Mucosa of gallbladder (tissue), 1 donor: ENCODE measurements at places on chromosomes 1 and 21. TPM values are rescaled to one million over a fixed set of nuclear protein-coding genes. Genes with fewer than 3 reads are reported as not detected.

Gene SELL
- total RNA-seq, result 5.6 TPM

Gene ALX3
- not detected for total RNA-seq

Gene PGLYRP4
- total RNA-seq, result not detected

Gene WASF2
- total RNA-seq, result 124 TPM

DNA sequence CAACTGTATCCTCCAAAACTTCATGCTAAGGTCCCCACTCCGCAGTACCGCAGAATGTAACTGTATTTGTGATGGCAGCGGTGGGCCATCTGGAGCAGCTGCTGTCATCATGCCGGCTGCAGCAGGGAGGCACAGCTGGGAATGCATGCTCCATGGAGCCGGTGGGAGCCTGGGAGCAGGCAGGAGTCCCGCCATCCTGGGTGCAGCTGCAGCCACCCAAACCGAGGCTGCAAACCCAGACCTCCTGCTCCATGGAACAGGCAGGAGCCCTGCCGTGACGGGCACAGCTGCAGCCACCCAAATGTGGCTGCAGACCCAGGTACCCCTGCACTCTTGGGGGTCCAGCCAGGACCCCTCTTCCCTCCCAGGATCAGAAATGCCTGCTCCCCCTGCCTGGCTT, 80.3 kb downstream of the SCMH1 start:
- DNase-seq, result no peak

- no peak for DNase-seq
Observed at GRCh38 chr1:30747033-30748008, 10.3 kb downstream of the LAPTM5 start.

- no peak for DNase-seq
Observed at GRCh38 chr1:85343213-85343611, 66.8 kb upstream of the BCL10 start.

DNA sequence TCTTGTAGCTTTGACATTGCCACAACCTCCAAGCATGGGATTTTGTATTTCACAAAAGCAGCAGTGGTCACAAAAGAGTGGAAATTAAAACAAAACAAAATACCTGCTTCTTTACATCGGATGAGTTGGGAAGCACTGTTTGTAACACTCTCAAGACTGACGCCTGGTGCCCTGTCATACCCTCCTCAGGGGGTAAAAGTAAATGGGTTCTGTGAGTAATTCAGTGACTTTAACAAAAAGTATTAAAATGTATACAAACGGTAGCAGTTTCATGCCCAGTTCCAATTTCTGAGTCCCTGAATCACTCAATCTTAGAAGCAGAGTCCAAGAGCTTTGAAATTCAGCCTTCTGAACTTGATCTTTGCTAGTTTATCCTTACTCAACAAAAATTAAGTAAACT, 152.5 kb downstream of the TIAM1 start:
- DNase-seq, result no peak

- DNase-seq, result no peak
Observed at GRCh38 chr1:216184126-216184680, 239.0 kb downstream of the USH2A start.

- no peak for DNase-seq
Observed at GRCh38 chr21:32955311-32956060, 70.2 kb upstream of the OLIG2 start.

GRCh38 chr1:8152731-8153702, 126.9 kb upstream of the ERRFI1 start:
- no peak for DNase-seq

DNA sequence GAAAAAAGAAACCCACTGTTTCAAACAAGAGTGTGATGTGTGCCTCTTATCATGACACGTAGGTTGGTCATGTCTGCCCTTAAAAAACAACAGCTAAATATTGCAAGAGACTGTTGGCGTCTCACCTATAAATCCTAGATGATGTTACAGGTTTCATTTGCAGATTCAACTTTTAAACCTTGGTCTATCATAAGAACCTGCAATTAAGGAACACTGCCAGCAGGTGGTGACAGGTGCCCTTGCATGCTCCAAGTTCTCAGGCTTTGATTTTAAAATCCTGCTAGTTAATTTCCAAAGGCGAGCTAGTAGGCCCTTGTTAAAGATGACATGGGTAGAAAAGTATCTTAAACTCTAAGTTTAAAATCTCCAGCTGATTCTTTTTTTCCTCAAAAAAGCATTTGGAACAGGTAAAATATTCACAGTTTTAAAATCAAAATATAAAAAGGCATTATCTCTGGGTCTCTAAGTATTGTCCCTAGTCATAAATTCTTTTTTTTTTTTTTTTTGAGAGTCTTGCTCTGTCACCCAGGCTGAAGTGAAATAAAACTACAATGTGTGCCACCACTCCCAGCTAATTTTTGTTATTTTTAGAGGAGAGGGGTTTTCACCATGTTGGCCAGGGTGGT, 39.1 kb downstream of the CLSTN1 start:
- DNase-seq, result peak; percentile 64

DNA sequence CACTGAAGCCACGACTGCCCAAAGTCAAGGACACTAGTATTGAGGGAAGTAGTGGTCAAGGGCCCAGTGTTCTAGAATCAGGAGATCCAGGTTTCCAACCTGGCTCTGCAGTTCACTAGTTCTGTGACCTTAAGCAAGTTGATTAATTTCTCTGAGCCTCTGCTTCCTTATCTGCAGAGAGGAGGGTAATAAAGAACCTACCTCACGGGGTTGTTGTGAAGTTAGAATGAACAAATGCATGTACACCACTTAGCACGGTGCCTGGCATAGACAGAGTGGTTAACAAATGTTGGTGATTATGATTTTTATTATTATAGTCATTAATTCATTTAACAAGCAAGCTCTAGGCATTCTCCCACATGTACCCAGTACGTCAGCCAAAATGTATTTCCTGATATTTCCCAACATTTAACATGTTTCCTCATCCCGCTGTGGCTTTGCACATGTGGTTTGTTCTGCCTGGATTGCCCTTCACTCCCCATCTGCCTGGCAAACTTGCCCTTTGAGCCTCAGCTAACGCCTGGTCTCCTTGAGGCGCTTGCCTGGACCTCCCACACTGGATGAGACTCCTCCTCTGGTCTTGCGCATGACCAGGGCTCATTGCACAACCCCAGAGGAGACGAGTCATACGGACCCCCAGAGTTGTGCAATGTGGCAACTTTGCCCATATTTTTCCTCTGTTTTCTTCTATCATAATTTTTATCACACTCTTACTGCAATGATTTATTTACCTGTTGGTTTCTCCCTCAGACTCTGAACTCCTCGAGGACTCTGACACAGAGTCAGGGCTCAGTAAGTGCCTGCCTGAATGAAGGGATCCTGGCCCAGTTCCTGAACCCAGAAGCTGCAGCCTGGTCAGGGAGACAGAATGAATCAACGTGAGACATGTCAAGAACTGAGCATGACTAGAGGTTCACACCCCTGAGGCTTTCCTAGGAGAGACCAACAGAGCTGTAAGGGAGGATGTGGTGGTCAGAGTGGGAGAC, 20.7 kb upstream of the MFSD2A start:
- DNase-seq, result peak; percentile 86

DNA sequence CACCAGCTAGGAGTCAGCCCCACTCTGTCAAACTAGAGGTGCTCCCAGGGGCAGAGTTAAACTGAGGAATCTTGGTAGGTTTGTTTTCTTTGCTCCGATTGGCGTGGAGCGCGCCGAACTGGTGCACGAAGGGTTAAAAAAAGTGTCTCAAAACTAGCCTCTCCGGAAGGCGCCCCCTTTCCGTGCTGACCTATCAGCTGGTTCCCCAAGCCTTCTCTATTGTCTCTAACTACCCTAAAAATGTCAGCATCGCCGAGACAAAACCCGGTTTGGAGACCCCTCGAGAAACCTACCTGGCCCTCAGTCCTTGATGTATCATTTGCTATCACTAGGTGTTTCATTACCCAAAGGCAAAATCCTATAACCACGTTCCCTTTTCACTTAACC, 2.2 kb downstream of the TGFB2 start:
- no peak for DNase-seq

- no peak for DNase-seq
Observed at GRCh38 chr1:154735061-154735803, 127.2 kb upstream of the ADAR start.

GRCh38 chr1:40390857-40391256, 17.3 kb downstream of the SMAP2 start:
- no peak for DNase-seq

DNA sequence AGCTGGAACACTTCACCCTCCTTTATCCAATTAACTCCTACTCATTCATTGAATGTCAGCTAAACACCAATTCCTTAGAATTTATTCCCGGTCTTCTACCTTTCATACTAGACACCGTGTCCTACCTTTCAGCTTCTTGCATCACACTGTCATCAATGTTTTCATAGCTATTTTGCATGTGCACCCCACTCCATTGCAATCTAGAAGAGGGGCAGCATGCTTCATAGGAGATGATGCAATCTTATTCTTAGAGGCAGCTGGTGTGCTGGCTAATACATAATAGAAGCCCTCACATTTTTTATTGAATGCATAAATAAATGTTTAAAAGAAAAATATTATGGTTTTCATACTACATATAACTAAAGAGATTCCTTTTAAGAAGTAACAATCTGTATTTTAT, 123.6 kb downstream of the DSCAM start:
- no peak for DNase-seq

DNA sequence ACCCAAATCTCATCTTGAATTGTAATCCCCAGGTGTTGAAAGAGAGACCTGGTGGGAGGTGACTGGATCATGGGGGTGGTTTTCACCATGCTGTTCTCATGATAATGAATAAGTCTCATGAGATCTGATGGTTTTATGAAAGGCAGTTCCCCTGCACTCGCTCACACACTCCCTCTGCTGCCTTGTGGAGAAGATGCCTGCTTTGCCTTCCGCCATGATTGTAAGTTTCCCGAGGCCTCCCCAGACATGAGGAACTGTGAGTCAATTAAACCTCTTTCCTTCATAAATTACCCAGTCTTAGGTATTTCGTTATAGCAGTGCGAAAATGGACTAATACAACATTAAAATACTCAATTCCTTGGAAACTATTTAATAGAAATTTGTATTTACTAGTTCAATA, 99.2 kb downstream of the PROX1 start:
- no peak for DNase-seq

- no peak for DNase-seq
Observed at GRCh38 chr1:204872262-204872881, 1.7 kb downstream of the NFASC start.
